ENCODE measurements at places on chromosomes 7 and 10. TPM values are rescaled to one million over a fixed set of nuclear protein-coding genes. Genes with fewer than 3 reads are reported as not detected.

GRCh38 chr7:49776994-49777393 lies 3.6 kb downstream of the VWC2 start:
- DNase-seq, result no peak

DNA sequence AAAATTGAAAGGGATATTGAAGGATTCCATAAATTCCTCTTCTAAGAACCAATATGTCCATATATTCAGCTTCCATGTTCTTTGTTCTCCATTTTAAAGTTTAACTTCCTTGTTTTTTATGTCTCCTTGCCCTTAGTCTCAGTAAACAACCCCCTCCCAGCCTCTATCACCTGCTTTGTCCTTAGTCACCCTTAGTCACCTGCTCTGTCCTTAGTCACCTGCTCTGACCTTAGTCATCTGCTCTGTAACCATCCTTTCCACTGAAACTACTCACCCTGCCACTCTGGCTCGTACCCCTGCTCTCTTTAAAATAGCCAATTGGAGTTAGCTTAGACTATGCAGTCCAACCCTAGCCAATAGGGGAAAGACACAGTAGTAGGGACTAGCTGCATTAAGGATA lies 136.2 kb upstream of the TMEM106B start:
- no peak for DNase-seq

DNA sequence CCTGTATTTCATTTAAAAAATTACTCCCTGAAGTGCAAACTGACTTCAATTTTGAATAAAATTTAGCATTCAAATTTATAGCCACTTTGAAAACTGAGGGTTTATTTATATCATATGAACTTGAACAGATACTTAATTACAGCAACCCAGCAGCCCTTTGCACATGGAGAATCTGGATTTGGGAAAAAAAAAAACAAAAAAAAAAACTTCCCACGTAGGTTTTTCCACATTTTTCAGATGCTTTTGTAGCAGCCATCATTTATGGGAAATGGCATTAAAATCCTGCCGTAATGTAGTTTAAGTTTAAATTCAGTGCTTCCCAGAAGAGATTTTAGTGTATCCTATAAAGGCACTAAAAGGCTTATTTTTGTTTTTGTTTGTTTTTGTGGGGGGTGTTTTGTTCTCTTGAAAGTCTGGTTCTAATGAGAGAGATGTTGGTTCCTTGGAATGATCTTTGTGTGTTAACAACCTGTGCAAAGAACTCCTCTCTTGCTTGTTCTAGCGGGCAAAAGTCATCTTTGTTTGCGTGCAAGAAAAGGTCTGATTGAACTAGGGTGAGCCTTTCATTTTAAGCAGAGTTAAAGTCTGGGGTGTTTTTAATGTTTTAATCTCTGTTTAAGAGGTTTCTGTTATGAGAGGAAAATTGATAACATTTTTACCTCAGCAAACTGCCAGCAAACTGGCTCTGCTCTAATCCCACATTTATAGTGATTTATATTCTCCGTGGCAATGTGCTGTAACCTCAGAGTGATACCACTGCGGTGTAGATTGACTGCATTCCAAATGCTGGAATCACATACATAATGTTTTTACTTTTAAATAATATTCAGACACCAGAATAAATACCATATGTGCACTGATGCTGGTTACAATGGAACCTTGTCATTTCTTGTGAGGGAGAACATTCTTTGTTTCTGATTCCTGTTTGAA lies 105.5 kb downstream of the WNT2 start:
- DNase-seq, result no peak

DNA sequence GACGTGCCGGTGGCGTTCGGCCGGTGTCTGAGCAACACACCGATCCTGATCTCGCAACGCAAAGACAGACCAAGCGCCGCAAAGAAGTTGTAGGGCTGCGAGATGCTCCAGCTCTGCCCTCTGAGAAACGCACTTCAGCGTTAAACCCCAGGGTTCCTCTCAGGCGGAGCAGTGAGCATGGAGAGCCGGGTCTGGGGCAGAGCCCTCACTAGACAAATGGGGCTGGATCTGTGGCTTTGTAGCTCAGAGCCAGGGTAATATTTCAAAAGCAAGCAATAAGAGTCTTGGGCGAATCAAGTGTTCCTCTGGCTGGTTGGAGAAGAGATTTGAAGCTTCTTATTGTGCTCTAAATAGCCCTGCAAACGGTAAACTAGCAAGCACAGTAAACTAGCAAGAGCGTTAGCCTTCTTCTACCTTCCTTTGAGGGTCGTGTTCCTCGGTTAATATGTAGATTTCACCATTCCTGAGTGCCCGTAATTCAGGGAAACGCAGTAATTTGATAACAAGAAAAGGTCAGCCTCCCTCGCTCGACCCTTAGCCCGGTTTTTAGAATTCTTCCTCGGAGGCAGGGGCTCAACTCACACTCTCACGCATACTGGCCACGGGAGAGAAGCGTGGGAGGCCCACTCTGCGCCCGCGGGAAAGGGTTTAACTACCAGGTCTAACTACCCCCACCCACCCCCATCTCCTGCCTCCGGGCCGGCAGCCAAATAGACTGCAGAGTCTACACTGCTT lies 6.7 kb downstream of the SKAP2 start:
- DNase-seq, result no peak

DNA sequence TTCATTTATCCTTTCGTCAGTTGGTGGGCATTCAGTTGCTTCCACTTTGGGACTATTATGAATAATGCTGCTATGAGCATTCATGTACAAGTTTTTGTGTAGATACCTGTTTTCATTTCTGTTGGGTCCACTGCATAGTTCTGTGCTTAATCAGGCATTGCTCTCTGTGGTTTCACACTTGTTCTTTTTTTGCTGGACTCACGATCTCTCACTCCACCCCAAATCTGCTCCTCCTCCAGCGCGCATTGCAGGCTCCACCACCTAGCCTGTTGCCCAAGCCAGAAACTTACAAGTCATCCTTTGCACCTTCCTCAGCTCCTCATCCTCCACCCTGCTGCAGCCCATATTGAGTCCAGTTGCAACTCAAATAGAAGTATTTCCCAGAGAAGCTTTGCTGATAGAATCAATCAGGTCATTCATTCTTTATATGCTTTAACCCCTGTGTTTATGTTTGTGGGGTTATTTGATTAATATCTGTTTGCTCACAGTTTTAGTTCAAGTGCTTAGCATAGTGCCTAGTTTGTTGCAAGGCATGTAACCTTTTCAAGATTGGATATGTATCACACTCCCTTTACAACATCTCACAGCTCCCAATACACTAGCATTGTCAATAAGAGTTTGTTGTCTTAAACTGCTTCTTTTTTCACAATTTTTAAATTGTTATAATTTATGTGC lies 16.6 kb upstream of the AFAP1L2 start:
- DNase-seq, result no peak

LLCFC1 gene
- total RNA-seq, result not detected

ACSL5 gene
- total RNA-seq, result 6.0 TPM

C10orf105 gene
- 0.05 TPM for total RNA-seq

Measured in Right ventricle myocardium superior (tissue), 1 donor.